SW480 (cell line): ENCODE measurements at places on chromosomes 2 and 18.

GRCh38 chr2:205079173-205079572, 533.9 kb downstream of the PARD3B start:
- no peak for DNase-seq

DNA sequence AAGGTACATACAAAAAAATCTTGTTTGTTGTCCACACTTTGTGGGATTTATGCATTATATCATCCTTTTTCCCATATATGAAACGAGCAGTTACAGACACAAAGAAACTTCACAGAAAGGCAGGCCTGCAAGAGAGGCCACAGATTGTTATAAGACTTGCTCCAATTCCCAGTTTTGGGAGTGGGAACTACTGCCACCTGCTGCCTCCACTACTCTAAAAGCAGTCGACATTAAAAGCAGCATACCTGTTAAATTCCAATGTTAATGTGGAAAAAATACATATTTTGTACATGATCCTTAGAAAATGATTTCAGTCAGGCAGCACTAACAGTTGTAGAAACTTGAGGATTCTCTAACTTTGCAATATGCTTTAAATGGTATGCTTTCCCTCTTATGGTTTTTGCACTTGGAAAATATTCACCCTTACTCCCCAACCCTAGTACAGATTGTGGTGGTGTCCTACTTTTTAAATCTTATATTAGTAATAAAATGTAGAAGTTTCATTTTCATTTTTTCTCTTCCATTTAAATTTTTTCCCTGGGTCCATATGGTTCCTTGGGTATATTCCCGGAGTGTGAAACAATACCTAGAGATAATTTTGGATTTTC, 37.9 kb downstream of the SLC38A11 start:
- peak; percentile 35 for DNase-seq

GRCh38 chr2:52000151-52000855, 968.4 kb upstream of the NRXN1 start:
- DNase-seq: no peak

GRCh38 chr2:161423421-161424393, 7.6 kb downstream of the TBR1 start:
- no peak for DNase-seq

DNA sequence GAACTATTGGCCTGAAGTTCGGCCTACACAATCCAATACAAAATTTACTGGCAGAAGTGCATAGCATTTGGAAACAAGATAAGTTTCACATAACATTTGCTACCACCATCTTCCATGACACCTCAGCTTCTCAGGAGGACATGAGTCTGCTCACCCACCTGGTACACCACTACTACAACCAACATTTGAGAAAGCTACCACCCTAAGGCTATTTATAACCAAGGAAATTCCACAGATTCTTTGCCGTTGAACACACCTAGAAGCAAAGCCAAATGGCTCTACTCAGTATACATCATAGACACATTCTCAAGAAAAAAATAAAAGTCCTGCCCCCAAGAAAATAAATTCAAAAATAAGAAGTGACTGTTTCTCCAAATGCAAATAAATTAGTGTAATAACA, 145.3 kb downstream of the SPAG16 start:
- DNase-seq: no peak

DNA sequence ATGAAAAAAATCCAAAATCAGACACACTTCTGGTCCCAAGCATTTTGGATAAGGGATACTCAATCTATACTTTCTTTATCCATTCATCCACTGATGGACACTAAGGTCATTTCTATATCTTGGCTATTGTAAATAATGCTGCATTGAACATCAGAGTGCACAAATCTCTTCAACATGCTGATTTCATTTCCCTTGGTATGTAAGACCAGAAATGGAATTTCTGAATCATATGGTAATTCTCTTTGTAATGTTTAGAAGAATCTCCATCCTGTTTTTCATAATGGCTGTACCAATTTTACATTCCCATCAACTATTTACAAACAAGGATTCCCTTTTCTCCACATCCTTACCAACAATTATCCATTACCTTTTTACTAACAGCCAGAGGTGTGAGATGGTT, 33.7 kb upstream of the MCM6 start:
- no peak for DNase-seq

DNA sequence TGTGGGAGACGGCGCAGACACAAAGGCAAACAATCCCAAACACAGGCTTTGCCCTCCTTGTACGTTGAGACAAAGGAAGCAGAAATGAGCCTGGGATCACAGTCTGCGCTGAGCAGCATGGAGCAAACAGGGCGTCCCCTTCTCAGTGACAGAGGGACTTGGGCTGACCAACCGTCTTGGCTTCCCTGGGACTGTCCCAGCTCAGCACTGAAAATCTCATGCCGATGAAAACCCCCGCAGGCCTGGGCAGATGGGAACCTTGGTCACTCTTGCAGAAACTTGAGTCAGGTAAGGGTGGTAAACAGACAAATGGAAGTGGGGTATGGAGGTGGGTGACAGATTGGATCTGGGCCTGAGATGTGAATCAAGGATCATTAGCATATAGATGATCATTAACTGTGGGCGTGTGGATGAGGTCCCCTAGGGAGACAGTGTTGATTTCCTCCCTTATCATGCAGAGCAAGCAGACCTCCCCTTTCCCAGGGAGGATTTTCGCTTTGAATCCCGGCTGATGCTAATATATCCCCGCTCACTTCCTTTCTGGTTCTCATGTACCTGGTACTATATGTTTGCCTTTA, 19.1 kb upstream of the SH3BP4 start:
- DNase-seq: no peak

DNA sequence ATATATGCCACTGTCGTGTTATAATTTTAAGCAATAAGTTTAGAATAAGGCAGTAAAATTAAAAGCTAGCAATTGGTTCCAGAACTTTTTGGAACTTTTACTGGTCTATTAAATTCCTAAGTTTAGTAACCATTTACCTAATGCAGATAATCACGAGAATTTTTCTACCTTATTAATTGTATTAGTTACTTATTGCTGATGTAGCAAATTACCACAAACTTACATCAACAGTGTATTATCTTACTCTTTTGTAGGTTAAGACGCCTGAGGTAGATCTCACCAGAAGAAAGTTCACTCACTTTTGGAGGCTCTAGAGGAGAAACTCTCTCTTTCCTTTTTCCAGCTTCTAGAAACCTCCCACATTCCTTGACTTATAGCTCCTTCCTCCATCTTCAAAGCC, 14.0 kb upstream of the UBE2E3 start:
- DNase-seq: no peak
